ENCODE measurements at places on chromosomes 3 and 15.
A peak's percentile ranks its signal among the peaks of the same experiment; 100 is the strongest.

DNA sequence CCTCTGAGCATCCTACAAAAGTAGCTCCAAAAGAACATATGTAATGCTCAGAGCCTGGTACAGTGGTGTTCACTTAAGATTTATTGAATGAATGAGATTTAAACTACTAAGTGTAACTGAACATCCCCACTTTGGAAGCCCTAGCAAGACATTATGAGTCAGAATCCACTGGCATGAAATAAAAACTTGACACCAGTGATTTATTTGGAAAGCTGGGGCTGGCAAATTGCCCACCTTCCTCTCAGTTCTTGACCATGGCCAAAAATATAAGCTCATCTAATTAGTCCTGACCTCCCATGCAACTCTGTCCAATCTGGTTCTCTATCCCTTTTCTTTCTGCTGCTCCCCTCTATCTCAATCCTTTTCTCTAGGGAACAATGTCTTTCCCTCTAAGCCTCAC is 418.0 kb downstream of the PLCL2 start:
- no peak for DNase-seq

DNA sequence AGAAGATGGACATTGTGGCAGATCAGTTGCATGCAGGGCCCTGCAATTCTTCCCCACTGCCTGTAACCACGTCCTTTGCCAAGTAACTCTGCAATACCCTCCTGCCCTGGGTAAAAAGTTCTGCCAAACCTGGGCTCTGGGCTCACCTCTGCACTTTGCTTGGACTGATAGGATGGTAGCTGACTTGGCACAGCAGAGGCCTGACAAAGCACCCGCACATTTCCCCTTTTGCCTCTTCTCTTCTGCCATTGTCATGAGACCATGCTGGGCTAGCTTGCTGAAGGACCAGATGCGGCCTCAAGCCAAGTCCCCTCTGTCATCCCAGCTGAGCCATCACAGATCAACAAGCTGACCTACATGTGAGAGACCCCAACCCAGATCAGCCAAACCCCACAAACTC is 122.4 kb downstream of the SMAD6 start:
- DNase-seq, result no peak

- DNase-seq, result no peak
Observed at GRCh38 chr15:66642514-66642913, 59.5 kb upstream of the SMAD6 start.

- no peak for DNase-seq
Observed at GRCh38 chr3:122873741-122874515, 79.1 kb downstream of the SLC49A4 start.

DNA sequence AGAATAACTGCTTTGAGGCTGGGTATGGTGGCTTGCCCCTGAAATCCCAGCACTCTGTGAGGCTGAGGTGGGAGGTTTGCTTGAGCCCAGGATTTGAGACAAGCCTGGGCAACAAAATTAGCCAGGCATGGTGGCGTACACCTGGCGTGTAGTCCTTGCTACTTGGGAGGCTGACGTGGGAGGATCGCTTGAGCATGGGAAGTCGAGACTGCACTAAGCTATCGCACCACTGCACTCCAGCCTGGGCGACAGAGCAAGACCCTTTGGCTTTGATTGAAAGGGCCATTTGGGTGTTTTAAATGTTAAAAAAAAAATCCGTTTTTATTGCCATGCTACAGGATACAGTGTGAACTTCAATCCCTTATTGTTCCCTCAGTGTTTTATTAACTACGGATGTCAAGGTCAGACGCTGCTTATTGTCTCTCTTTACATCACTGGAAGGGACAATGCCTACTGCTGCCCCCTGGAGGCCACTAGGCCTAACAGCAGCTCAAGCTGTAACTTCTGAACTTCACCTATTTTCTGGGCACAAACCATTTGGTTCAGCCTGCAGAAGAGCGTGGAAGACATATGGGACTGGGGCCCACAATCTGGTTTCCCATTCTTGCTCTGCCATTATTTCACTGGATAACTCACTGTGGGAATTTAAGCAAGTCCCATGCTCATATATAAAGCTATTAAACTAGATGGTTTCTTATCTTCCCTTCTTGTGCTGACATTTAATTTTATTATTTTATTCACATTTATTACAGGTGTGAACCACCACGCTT is 15.3 kb upstream of the IREB2 start:
- DNase-seq, result peak; percentile 57

DNA sequence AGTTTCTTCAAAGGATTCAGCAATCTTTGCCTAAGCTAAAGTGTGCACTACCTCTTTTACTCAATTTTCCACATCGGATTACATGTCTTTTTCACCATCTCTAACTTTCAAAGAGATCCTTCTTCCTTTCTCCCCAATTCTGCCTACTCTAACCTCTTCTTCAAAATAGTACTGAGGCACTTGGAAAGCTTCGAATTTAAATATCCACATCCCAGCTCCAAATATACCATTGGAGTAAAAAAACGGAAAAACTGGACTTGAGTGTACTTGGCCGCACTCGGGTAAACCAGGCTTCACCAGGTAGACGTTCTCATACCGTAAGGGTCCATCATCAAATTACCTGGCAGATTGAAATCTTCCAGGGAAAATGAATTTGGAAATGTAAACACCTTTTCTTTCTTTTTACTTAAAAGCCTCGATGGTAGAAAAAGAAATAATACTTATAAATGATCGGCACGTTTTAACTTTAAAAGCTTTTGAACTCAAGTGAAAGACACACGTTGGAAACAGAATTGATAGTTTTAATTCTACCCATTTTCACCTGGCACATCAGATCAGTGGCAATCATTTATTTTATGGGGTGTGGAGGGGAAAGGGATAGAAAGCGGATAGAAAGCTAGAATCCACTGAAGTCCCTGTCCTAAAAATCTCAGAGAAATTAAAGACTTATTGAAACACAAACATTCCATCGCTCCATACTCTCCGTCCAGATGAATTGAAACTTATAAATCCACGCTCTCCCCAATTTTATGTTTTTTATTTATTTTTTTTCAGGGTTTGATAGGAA is 8.2 kb upstream of the MEIS2 start:
- no peak for DNase-seq

DNA sequence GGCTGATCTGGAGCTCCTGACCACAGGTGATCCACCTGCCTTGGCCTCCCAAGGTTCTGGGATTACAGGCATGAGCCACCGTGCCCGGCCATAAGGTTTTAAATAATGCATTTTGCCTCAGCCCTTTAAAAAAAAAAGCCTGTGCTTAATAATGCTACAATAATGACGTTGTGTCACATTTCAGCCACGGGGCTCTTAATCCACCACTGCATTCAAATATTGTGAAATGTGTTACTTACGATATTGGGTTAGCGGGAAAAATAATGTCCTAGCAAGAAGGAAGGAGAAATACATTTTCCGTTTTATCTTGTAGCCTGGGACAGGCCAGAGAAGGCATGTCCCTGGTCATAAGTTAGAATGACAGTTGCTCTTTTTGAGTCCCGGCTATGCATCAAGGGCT is 17.6 kb downstream of the PAQR5 start:
- DNase-seq, result no peak

DNA sequence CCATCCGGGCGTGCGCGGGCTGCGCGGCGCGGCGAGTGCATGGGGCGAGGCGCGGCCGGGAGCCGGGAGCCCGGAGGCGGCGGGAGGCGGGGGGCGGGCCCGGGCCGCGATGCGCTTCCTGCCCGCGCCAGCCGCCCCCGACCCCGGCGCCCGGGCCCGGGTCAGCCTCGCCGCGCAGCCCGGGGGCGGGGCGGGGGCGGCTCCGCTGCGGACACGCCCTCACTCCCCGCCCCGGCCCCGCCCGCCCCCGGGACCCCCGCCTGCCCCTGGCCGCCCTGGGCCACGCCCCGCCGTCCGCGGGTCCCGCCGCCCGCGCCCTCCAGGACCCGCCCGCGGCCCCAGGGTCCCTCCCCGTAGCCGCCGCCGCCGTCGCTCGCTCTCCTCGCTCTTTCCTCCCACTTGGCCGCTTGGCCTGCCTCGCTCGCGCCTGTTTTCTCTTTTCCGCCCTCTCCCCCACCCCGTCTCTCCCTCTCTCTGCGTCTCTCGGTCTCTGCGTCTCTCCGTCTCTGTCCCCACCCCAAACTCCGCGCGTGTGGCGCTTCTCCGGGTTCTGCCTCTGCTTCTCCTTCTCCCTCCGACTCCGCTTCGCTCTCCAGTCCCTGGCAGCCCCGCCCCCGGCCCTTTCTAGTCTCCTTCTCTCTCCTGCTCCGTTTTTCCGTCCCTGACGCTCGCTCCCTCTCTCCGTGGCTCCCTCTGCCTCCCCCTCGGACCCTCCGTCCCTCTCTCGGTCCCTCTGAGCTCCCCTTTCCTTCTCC is at the start of gene PLXND1:
TSS of gene PLXND1 (minus strand) at position 41 of the 755 bp plus-strand sequence. CDS start at position 4, 37 bp downstream.
- no peak for DNase-seq

- no peak for DNase-seq
Observed at GRCh38 chr3:113981803-113982202, 34.0 kb downstream of the ZDHHC23 start.

DNA sequence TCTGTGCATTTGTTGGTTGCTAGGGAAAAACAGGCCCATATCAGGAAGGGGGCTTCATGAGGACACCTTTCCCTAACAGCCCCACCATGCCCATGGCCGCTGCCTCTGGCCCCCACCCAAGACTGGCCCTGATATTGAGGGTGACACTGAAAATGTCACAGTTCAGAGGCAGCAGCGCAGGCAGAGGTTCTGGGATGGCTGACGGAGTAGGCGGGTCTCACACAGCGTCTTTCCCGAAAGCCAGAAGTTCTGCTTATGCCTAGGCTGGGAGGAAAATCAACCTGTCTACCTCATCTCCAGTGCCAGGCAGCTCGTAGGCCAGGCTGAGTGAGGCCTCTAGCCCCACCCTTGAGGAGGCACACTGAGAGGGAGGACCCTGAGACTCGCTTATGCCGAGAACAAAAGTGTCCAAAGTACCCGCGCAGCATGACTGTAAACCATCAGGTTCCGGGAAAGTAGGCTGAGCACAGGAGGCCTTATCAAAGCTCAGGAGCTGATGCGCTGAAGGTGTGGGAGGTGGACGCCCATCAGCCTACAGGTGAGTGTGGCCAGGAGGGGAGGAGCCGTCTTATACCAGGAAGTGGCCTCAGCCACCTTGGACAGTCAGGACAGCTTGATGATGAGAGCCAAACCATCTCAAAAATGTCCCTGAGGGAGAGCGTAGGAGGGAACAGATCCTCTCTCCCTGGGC is 27.5 kb downstream of the GRAMD2A start:
- no peak for DNase-seq

GRCh38 chr3:183296944-183297343 is 43.9 kb downstream of the B3GNT5 start:
- DNase-seq, result no peak

- DNase-seq, result no peak
Observed at GRCh38 chr15:95684693-95685115, 645.8 kb upstream of the NR2F2 start.

DNA sequence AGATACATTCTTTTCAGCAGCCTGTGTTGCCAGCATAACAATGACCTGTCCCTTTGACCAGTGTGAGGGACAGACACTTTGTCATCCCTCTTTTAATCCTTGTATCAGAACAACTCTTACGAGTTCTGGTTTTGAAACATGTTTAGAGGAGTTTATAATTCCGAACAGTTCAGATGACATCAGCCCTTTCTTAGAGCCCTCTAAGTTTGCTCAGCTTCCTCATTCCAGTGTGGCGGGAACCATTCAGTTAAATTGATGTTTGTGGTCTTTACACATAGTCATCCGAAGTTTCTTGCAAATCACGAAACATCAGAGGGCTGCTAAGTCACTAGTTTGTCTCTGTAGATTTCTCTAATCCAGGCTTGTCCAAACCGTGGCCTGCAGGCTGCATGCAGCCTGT is 102.5 kb downstream of the AKAP13 start:
- DNase-seq, result no peak

DNA sequence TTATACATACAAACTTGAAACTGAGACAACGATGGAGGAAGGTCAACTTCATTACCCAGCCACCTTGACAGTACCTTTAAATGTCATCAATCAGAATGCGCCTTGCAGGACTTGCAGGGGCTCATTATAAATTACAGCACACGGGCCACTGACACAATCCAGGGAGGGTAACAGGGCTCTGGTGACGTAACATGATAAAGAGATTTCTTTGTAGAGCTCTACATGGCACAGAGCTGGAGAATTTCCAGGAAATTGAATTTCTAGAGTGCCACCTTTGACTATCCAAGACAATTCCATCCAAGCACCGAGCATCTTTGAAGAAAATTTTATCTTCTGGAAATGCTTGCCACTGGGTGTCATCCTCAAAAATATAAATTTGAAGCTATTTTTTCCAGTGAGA is 486.0 kb downstream of the FOXP1 start:
- DNase-seq, result no peak

GRCh38 chr3:12345141-12345561 is 56.3 kb downstream of the PPARG start:
- no peak for DNase-seq

- no peak for DNase-seq
Observed at GRCh38 chr3:152174876-152175527, 93.7 kb upstream of the MBNL1 start.

DNA sequence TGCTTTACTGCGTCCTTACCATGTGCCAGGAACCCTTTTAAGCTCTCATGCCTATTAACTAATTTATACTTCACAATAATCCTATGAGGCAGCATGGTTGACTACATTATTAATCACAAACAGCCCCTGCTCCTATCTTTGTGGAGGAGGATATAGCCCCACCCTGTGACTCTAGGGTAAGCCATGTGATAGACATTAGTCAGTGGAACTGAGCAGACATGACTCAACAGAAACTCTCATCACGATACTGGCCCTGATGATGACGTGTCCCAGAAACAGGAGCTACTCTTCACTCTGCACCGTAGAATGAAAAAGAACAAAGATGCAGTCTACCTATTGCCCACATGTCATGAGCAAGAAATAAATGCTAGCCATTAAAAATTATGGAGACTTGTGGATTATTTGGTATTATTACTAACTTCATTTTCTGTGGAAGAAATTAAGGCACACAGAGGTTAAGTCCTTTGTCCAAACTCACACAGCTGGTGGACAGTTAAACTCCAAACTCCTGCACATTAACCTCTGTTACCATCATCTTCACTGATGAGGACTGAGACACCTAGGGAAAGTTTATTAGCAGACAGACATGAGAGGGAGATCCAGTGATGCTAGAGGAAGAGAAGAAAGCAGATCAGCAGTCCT is 51.2 kb downstream of the CFAP20DC start:
- no peak for DNase-seq

- no peak for DNase-seq
Observed at GRCh38 chr15:64749167-64749566, 26.2 kb downstream of the RBPMS2 start.

GRCh38 chr15:59237119-59237855 is 30.6 kb downstream of the LDHAL6B start:
- no peak for DNase-seq

- peak; percentile 35 for DNase-seq
Observed at GRCh38 chr3:141913150-141913811, 36.8 kb downstream of the ATP1B3 start.

Data from GM18507 (cell line).